ENCODE measurements at places on chromosomes 5 and 9.

DNA sequence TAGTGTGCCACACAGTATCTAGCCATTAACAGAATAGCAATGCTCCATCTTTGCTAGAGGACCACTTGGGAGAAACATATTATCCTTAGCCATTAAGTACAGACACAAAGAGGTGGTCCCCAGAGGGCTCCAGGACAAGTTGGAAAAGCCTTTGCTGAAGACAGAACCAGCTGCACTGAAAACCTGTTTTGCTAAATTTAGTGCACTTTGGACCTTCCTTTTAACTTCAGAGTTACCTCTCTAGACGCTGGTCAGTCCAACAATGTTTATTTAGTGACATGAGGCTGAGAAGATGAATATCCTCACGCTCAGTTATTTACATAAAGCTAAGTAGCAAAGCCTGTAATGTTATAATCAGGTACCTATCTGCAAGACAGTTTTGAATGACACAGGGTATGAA, 265.0 kb upstream of the ZNF608 start:
- DNase-seq, result no peak

- DNase-seq, result no peak
These were observed 175.6 kb downstream of the MEF2C start for GRCh38 chr5:88707216-88707965.

DNA sequence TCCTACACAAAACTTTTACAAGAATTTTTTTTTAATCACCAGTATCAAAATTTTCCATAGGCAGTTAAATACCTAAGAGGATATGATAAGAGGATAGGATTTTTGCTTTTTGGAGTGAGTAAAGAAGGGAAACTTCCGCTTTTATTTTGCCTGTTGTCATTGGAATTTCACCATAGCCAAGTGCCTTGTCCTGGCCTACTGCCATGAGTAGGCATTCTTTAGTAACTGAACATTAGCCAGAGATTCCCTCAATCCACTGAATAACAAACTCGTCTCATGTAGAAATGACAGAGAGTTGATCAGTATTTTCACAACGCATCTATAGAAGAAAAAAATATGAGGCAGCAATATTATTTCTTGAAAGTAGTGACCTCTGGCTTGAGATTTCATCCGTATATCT, 289.6 kb upstream of the ADAMTSL1 start:
- no peak for DNase-seq

DNA sequence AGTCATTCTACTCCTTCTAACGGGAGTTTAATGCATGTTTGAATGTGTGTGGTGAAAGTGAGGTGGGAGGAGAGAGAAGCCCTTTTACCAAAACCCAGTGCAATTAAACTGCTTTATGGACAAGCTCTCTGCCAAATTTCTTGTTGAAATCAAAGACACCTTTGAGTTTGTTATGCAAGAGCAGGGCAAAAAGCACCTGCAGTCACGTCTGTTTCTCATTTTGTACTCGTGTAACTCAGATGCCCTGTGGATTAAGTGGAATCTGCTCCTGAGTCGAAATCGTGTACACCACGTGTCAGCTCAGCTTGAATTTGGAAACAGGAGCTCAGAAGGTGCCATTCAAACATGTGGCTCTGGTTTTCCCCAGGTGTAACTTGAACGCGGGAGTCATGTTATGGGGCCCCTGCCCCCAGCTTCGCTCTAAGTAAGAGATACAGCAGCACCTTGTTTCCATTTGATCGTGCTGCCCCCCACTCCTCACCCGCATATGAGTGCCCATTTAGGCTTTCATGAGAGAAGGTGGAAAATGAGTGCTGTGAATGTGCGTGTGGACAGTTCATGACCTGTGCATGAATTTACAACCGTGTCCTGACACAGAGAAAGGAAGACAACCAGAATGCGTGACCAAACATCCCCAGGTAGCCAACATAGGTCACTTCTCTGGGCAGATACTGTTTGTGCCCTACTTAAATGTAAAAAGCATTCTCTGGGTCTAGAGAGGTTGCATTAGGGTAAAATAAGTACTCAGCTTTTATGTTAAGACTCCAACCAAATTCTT, 347.0 kb upstream of the SLC30A5 start:
- no peak for DNase-seq

- DNase-seq, result no peak
These were observed 409.9 kb downstream of the CTNND2 start for GRCh38 chr5:11494340-11494739.

GRCh38 chr5:111134864-111135263, 42.7 kb downstream of the WDR36 start:
- DNase-seq, result no peak

DNA sequence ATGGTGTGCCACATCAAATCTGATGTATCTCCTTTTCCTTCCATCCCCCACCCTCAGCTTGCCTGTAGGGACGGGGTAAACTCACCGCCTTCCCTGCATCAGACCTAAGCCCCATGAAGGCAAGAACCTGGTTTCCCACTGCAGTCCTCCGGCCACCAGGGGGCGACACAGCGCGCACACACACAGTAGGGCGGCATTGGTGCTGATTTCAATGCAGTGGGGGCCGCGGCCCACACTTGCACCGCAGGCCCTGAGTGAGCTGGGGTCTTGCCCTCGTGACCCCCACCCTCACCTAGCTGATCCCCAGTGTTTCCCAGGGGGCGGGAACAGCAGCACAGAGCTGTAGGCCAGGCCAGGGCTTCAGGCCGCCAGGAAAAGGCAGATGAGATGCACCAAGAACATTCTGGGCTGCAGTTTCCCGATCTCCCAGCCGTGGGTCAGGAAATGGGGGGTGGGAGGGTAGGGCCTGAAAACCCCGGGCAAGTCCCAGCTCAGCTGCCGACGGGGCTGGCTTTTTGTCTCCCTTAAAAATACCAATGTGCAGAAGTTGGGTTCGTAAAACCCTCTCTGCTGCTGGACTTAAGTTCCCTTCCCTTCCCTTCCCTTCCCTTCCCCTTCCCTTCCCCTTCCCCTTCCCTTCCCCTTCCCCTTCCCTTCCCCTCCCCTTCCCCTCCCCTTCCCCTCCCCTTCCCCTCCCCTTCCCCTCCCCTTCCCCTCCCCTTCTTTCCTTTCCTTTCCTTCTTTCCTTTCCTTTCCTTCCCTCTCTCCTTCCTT, 19.5 kb downstream of the FAM163B start:
- DNase-seq, result no peak

DNA sequence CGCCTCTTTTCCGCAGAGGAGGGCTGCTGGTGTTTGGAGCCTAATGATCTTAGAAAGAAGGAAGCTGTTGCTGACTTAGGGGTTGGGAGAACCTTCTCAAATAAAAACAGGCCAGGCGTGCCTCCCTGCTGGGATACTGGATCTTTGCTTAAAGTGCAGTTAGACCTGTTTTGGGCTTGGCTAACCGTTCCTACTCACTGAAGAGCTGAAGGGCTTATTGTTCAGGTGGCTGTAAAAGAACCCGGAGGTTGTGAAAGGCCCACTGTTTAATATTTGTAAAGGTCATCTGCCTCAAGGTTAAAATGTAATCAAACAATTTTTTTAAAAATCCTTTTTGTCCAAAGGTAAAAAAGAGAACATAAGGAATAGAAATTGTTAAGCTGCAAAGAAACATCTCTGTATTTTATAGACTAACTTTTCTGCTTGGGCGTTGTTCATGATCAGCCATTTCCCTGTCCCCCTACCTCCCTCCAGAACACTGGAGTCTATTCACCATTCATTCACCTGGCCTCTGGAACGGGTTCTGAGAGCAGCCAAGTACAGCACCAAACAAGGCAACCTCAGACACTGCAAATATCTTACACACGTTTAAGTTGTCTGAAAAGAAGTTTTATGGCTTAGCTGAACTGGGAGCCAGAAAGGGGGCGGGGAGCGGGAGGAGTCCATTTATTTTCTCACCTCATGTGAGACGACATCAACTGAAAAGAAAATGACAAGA, 18.6 kb upstream of the MTMR12 start:
- no peak for DNase-seq

DNA sequence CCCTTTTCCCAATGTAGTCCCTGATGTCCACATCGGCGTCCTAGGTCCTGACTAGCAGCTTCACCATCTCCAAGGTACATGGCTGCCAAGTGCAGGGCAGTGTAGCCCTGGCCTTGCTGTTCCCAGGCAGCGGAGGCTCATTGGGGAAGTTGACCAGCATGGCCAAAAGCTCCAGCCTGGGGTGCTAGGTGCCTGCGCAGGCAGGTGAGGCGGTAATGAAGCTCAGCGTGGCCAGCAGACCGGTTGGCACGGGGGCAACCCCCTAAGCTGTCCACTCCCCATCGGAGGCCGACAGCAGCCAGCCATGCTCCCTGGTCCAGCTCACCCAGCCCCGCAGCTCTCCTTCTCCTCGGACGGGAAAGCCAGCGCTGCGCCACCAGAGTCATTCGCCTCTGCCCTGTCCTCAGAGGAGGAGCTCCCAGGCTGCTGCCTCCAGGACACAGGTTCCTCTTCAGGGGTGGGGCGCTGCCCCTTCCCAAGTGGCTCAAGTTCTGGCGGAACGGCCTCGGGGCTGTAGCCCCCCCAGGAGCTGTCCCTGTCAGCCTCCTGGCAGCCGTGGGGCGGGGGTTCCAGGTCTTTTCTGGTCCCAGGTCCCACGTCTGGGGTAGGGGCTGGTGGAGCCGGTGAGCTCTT, 1218.2 kb downstream of the FOXD4L5 start:
- DNase-seq, result no peak

DNA sequence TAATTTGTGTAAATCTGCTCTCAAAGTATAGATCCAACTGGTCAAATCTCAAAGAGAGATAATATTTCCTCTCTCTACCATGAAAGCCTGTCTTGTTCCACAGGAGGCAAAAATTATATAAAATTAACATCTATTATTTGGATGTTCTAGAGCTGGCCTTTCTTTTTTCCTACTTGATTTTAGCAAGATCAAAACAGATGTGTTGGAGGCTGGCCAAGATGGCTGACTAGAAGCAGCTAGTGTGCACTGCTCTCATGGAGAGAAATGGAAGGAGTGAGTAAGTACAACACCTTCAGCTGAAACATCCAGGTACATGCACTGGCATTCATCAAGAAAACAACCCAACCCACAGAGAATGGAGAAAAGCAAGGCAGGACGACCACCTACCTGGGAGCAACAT, 298.6 kb upstream of the SLC24A2 start:
- no peak for DNase-seq

GRCh38 chr9:96448546-96449170, 1.3 kb upstream of the HABP4 start:
- no peak for DNase-seq

GRCh38 chr5:39714036-39714698, 289.4 kb upstream of the DAB2 start:
- no peak for DNase-seq

GRCh38 chr9:83588256-83588655, 34.7 kb upstream of the IDNK start:
- DNase-seq, result no peak

DNA sequence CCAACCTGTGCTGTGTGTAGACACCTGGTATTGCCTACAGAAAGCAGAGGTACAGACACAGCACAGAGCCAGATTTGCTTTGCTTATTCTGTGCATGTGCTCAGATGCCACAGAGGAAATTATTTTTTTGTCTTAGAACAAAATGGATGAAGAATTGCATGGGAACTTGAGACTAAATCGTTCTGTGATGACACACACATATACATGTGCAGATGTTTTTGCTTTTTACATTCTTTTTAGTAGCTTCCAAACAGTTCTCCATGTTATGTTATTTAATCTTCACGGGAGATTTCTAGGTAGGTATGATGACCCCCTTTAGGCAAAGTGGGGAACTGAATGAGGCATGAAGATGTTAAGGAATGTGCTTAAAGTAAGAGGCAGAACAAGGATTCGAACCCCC, 221.5 kb upstream of the PANK3 start:
- no peak for DNase-seq

GRCh38 chr5:67416986-67417385, 220.4 kb upstream of the CD180 start:
- no peak for DNase-seq

GRCh38 chr5:74222806-74223205, 417.7 kb downstream of the ENC1 start:
- DNase-seq, result no peak

DNA sequence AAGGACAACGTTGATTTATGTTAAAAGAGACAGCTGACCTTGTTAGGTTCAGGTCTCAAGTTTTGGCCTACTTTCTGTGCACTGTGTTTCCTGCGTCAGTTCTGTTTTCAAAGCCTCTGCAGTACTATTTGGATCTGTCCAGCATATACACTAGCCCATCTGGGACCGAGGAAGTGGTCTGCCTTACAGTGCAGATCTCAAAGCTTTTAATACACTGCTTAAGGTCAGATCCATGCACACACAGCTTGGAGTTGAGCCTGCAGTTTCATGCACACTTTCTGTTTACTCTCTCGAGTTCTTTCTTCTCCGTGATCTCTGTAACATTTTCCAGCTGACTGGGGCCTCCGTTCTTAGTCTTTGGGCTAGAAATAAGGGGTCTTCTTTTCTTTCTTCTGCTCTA, 24.1 kb downstream of the CARTPT start:
- DNase-seq, result no peak

DNA sequence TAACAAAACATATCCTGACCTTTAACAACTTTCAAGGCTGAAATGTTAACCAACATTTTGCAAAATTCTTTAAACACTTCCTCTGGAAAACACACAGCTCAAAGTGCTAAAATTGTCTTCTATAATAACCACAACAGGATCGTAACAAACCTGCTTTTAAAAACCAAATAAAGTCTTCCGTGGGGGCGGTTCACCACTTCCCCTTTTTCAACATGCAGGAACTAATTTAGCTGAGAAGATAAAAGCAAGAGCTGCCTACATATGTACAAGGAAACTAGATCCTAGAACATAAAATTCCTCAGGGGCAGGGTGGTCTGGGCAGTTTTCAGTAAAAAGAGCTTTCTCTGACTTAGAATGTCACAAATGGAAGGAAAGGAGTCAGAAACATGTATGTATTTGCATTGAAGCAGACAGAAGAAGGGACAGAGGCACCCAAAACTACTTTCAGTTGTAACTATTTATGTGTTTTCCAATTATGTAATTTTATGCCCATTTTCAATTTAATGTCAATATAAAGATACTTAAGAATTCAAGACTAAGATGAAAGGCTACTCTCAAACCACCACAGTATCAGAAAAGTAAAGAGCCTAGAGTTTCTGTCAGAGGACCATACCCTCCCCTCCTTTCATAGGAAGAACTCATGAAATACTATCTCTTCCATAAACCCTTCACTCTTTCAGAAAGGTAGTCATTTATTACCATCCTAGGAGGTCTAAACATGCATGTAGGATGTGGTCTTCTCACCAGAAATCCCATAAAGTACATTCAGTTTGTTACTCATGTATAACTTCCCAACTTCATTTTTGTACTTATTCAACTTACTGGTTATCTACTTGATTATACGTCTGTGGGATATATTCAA, 185.9 kb upstream of the RASA1 start:
- DNase-seq, result no peak

- DNase-seq, result no peak
These were observed 1074.4 kb downstream of the CDH9 start for GRCh38 chr5:25964009-25964372.

DNA sequence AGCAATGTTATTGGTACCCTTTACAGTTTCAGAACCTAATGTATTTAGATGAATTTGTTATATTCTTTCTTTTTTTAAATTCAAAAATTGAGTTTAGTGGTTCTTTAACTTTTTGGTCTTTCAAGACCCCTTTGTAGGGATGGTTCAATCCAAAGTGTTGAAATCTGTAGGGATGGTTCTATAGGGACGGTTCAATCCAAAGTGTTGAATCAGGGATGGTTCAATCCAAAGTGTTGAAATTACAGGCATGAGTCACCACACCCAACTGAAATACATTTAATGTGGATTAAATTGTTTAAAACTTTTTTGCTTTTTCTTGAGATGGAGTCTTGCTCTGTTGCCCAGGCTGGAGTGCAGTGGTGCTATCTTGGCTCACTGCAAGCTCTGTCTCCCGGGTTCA, 30.6 kb downstream of the SNX2 start:
- DNase-seq, result no peak

- DNase-seq, result no peak
These were observed 425 bp downstream of the PTPA start for GRCh38 chr9:129111528-129112151.

- no peak for DNase-seq
These were observed 3.7 kb downstream of the CD180 start for GRCh38 chr5:67192719-67193438.

Measured in GOT3 (cell line).